Naive B cell (primary cell): ENCODE measurements at places on chromosomes 1 and 21. TPM values are rescaled to one million over a fixed set of nuclear protein-coding genes. Genes with fewer than 3 reads are reported as not detected.

DNA sequence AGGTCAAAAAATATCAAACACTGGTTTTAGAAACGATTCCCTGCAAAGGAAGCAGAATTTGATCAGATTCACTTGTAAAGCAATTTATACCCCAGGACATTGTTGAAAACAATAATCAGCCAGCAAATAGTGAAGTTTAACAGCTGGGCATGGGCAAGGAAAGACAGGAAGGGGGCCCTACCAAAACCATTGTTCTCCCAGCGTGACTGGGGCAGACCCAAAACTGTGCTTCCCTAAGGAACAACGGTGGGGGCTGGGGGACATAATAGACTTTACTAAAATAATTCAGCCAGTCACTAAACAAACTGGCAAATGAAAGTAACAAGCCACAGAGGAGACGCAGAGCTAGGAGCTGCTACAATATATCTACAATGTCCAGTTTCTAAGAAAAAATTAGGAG is 100.2 kb downstream of the AHCTF1 start:
- H3K36me3 ChIP-seq, result peaks cover 15% of the 10 kb centered on the region
- no peaks in the 10 kb centered on the region for H3K27me3 ChIP-seq
- no peak overlapping the region for H3K27ac ChIP-seq

The GJA9 gene
- not detected for polyA plus RNA-seq

DNA sequence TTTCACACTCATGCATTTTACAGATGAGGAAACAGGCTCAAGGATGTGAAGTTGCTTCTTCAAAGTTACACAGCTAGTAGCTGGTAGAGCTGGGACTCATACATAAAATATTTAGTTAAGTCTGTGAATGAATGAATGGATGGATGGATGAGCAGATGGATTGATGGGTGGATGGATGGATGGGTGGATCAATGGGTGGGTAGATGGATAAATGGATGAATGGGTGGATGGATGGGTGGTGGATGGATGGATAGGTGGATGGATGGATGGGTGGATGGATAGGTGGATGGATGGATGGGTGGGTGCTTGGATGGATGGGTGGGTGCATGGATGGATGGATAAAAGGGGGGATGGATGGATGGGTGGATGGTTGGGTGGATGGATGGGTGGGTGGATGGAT is 240.9 kb downstream of the GRIK3 start:
- no peak for DNase-seq
- H3K36me3 ChIP-seq, result no peaks in the 10 kb centered on the region
- H3K27ac ChIP-seq, result no peak overlapping the region
- no peak overlapping the region for H3K4me3 ChIP-seq
- H3K4me1 ChIP-seq, result no peaks in the 10 kb centered on the region

- H3K27ac ChIP-seq, result peak overlapping the region; percentile 57
- H3K27me3 ChIP-seq, result no peaks in the 10 kb centered on the region
Measured at GRCh38 chr1:27357281-27358037, 9.3 kb downstream of the MAP3K6 start.

DNA sequence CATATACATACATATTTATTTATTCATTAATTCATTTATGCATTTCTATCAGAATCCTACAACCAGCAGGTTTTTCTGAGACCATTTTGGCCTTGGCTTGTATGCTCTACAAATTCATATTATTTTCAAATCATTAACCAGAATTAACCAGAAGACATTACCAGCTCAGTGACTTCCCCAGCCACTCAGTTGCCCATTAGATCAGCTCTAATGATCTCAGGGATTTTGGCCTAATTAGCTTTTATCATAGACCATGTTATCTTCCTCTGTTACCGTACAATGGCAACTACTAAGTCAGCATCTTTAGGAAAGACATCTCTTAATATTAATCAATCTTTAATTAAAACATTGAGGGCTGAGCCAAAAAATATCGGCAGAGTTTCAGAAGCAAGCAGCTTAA is 90.3 kb upstream of the BMP8A start:
- peaks cover 4% of the 10 kb centered on the region for H3K36me3 ChIP-seq
- H3K27ac ChIP-seq, result no peak overlapping the region
- H3K27me3 ChIP-seq, result no peaks in the 10 kb centered on the region
- H3K4me3 ChIP-seq, result no peak overlapping the region
- H3K4me1 ChIP-seq, result peaks cover 43% of the 10 kb centered on the region

DNA sequence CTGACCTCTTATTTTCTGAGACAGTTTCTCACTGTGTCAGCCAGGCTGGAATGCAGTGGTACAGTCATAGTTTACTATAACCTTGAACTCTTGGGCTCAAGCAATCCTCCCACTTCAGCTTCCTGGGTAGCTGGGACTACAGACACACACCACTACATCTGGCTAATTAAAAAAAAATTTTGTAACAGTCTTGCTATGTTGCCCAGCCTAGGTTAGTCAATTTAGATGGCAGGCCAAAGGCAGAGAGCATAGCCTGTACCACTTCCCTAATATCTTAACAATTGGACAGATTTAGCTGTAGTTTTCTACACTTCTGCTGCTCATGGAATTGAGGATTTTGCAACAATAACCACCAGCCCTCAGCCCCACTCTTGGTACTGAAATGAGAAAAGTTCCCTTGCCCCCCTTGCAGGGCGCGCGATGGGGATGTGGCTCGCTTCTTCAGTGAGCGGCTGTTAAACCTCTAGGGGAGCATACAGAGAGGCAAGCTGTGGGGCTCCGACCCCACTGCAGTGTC is 34.9 kb upstream of the PTGFRN start:
- H3K4me3 ChIP-seq, result no peak overlapping the region
- no peaks in the 10 kb centered on the region for H3K36me3 ChIP-seq
- no peaks in the 10 kb centered on the region for H3K4me1 ChIP-seq
- DNase-seq, result no peak

DNA sequence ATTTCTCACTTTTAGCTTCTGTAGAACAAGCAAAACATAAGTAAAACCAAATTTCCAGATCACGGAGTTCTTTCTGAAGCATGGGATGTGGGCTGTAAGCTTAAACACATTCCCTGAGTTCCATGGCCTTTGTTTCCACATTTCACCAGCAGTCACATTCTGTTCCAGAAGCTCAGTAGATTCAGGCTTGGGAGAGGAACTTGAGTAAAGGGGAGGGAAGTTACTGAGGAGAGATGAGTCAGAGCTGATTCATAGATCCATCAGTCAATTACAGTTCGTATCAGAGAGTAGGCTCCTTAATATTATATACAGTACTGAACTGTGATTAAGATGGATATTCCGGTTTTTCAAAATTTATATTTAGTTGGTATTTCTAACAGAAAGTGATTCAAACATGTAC is 614.3 kb downstream of the NCAM2 start:
- H3K27me3 ChIP-seq, result no peaks in the 10 kb centered on the region
- H3K27ac ChIP-seq, result no peak overlapping the region

DNA sequence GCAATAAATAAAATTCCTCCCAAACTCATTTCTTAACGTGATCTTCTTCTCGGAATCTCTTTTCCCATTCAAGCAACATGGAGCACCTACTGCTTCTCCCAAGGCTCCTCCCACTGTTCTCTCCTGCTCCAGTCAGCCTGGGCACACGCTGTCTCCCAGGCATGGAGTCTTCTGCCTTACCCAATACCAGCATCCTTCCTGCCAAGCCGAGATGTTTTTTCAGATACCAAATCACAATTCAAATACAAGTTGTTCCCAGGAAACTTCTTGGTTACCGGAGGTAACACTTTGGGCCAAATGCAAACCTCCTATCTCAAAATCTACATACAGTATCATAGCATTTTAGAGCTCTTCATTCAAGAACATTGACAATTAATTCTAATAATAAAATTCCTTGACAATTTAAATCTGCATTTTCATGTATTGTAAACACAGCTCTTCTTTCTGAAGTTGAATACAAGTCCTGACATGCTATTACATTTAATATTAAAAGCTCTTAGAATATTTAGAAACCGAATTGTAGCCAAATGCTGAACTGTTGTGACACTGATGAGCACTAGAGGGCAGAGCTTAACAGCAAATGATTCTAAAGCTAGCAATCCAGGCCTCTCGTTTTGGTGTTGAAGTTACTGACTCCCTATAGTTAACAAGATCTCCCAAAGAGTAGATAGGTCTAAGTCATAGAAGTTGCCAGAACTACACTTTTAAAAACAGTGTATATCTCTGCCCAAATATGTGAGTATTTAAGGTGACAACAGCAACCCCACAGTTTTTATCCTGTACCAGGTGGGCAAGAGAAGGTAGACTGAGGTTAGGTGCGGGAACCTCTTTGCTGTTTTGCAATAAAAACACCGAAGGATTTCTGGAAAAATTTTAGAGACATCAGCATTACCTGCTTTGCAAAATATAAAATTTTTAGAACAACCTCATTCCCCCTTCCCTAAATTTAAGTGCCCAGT is 52.3 kb downstream of the BCAR3 start:
- H3K36me3 ChIP-seq, result no peaks in the 10 kb centered on the region
- no peak overlapping the region for H3K4me3 ChIP-seq
- no peaks in the 10 kb centered on the region for H3K27me3 ChIP-seq
- no peaks in the 10 kb centered on the region for H3K4me1 ChIP-seq

DNA sequence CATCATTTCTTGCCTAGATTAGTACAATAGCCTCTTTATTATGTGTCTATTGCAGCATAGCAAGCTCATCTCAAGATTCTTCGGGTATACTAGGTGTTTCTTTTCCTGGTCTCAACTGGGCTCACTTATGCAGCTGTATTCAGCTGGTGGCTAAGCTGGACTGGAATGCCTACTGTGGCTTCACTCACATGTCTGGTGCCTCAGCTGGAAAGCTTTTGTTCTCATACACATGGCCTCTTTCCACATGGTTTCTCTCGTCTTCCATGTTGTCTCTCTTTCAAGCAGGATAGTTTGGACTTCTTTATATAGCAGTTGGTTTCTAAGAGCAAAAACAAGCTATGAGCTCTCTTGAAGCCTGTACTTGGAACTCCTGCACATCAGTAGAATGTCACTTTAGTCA is 45.2 kb downstream of the PKN2 start:
- DNase-seq, result no peak
- H3K36me3 ChIP-seq, result peaks cover 18% of the 10 kb centered on the region
- H3K27ac ChIP-seq, result no peak overlapping the region
- H3K4me1 ChIP-seq, result peaks cover 54% of the 10 kb centered on the region
- H3K27me3 ChIP-seq, result no peaks in the 10 kb centered on the region
- H3K4me3 ChIP-seq, result no peak overlapping the region

GRCh38 chr1:207579436-207579799 is 65.5 kb upstream of the CR1L start:
- no peak overlapping the region for H3K4me3 ChIP-seq
- peaks cover 4% of the 10 kb centered on the region for H3K4me1 ChIP-seq
- no peak overlapping the region for H3K27ac ChIP-seq

- H3K4me3 ChIP-seq, result no peak overlapping the region
- peaks cover 40% of the 10 kb centered on the region for H3K27me3 ChIP-seq
- no peaks in the 10 kb centered on the region for H3K4me1 ChIP-seq
- H3K36me3 ChIP-seq, result peaks cover 12% of the 10 kb centered on the region
Measured at GRCh38 chr1:162016631-162017030, 7.0 kb downstream of the OLFML2B start.

DNA sequence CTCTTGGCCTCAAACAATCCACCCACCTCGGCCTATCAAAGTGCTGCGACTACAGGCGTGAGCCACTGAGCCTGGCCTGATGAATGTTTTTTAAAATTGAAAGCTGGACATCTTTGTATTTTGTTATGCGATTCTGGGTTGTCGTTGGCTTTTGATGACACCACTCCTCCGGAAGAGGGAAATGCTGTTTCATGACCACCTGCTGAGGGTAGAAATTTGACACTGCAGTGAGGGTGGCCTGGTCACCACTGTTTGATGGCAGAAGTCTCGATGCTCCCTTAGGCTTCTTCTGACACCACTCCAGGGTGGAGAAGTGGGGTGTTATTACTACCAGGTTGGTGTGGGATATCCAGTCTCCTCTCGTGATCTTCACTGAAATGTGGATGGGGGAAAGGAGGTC is 357.2 kb downstream of the RGS7 start:
- no peaks in the 10 kb centered on the region for H3K27me3 ChIP-seq
- H3K27ac ChIP-seq, result no peak overlapping the region
- H3K36me3 ChIP-seq, result no peaks in the 10 kb centered on the region
- no peaks in the 10 kb centered on the region for H3K4me1 ChIP-seq

DNA sequence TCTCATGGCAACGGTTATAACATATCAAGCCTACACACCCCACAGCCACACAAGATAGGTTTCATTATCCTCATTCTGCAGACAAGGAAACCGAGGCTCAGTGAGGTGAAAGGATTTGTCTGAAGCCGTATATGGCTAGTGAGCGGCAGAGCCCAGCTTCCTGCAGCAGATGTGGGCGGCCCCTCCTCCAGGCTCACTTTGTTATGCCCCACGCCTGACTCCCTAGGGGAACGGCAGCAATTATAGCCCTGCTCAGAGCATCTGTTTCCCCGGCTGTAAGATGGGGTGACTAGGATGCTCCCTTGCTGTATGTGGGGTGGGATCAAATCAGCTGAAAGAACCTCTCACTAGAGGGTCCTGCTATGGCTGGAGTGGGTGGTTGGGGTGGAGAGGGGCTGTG is 22.1 kb downstream of the GRHL3 start:
- DNase-seq, result no peak
- H3K27me3 ChIP-seq, result peaks cover 25% of the 10 kb centered on the region
- no peak overlapping the region for H3K27ac ChIP-seq

- peaks cover 18% of the 10 kb centered on the region for H3K27me3 ChIP-seq
- no peaks in the 10 kb centered on the region for H3K36me3 ChIP-seq
- H3K27ac ChIP-seq, result no peak overlapping the region
- no peak for DNase-seq
- H3K4me3 ChIP-seq, result no peak overlapping the region
Measured at GRCh38 chr1:53183095-53183990, 13.3 kb upstream of the CPT2 start.

DNA sequence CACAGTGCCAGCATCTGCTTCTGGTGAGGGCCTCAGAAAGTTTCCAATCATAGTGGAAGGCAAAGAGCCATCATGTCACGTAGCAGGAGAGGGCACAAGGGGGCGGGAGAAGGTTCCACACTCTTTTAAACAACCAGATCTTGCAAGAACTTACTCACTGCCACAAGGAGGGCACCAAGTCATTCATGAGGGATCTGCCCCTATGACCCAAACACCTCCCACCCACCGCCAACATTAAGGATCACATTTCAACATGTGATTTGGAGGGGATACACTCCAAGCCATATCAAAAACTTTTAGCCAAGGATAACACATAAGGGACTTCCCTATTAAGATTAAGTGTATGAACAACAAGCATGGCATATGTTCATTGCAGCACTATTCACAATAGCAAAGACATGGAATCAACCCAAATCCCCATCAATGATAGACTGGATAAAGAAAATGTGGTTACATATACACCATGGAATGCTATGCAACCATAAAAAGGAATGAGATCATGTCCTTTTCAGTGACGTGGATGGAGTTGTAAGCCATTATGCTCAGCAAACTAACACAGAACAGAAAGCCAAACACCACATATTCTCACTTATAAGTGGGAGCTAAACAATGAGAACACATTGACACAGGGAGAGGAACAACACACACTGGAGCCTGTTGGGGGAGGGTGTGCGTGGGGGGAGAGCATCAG is 19.9 kb upstream of the SLC35F3 start:
- no peak overlapping the region for H3K4me3 ChIP-seq
- peaks cover 5% of the 10 kb centered on the region for H3K27me3 ChIP-seq
- no peak for DNase-seq
- H3K4me1 ChIP-seq, result no peaks in the 10 kb centered on the region
- H3K27ac ChIP-seq, result no peak overlapping the region
